ENCODE measurements at places on chromosomes 12 and 14.

- no peak for DNase-seq
Observed at GRCh38 chr14:39423793-39424192, 8.4 kb downstream of the FBXO33 start.

DNA sequence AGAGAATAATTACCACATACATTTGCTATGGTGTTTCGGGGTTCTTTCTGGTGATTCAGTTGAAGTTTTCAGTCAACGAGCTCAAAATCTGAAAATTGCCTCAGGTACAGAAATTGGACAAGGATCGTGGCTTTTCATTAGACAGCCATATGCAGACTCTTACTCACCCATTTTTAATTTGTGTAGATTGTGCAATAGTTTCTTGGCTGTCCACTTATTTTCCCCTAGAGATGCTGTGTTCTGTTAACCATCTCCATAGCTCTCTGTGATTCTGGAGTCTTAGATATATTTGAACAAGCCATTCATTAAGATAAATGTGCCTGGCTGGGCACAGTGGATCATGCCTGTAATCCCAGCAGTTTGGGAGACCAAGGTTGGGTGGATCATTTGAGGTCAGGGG is 497.1 kb upstream of the RPL10L start:
- DNase-seq, result no peak

- no peak for DNase-seq
Observed at GRCh38 chr12:79877246-79877645, 57.7 kb downstream of the PPP1R12A start.

DNA sequence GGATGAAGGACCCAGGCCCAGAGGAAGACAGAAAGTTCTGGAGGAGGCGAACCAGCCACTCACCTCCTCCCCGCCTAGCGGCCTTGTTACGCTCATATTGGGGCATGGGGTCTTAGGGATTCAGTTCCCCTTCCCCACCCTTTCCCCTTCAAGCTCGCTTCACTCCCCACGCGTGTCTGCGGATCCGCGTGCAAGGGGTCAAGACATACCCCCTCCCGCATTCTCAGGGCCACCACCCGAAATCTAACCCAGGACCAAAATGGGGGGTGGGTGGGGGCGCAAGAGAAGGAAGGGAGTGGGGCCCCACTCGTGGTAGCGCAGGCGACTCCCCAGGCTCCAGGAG is 584 bp upstream of the RFX4 start:
- DNase-seq, result no peak

- DNase-seq, result no peak
Observed at GRCh38 chr12:108374596-108375320, 35.6 kb upstream of the CMKLR1 start.

- DNase-seq, result no peak
Observed at GRCh38 chr12:46214668-46215436, 54.0 kb downstream of the SLC38A1 start.

GRCh38 chr14:71235875-71236274 is 328.6 kb downstream of the PCNX1 start:
- DNase-seq, result peak; percentile 94

DNA sequence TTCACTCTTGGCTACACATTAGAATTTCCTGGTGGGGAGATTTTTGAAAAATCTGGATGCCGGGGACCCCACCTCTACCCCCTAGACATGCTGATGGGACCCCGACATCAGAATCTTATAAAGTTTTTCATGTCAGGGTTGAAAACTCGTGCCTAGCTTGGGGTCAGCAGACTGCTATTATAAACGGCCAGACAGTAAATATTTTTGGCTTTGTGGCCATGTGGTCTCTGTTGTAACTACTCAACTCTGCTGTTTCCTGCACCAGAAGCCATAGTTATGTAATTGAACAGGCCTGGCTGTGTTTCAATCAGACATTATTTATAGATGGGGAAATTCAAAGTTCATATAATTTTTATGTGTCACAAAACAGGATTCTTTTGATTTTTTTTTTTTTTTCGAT is 41.6 kb downstream of the ACACB start:
- DNase-seq, result no peak

DNA sequence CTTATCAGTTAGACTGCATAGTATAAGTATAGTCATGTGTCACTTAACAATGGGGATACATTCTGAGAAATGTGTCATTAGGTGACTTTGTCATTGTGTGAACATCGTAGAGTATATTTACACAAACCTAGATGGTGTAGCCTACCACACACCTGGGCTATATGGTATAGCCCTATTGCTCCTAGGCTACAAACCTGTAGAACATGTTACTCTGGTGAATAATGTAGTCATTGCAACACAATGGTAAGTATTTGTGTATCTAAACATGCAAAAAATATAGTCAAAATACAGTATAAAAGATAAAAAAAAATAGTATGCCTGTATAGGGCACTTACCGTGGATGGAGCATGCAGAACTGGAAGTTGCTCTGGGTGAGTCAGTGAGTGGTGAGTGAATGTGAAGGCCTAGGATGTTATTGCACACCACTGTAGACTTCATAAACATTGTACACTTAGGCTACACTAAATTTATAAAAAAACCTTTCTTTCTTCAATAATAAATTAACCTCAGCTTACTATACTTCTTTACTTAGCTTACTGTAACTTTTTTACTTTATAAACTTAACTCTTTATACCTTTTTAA is 40.3 kb upstream of the ANKS1B start:
- DNase-seq, result no peak

GRCh38 chr12:131380965-131381705 is 329.8 kb upstream of the SFSWAP start:
- no peak for DNase-seq
